ENCODE measurements at places on chromosomes 2 and 18.
A peak's percentile ranks its signal among the peaks of the same experiment; 100 is the strongest.

DNA sequence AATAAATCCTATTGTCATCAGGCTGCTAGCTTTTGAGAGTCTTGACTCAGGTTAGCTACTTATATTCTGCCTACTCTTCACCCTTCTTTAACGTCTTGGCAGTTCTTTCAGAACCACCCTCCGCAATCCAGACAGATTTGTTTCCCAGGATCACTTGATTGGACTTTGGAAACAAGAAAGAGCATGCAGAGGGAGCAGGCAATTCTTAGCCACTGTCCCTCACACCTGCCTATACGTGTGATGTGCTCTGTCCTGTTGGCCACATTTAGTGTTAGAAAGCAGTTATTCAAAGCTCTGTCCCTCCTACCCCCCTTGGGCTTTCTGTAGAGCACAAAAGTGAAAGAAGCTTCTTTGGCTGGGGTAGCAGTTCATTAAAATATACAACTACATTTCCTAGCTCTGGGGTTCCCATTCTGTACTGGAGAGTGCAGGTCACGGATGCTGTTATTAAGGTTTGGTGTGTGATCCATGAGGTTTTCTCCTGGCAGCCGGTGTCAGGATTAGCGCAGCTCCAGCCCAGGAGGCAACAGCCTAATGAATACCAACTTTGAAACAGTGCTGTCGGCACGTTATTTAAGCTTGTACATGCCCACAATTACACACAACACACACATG lies 6.3 kb downstream of the FZD5 start:
- no peak for DNase-seq

DNA sequence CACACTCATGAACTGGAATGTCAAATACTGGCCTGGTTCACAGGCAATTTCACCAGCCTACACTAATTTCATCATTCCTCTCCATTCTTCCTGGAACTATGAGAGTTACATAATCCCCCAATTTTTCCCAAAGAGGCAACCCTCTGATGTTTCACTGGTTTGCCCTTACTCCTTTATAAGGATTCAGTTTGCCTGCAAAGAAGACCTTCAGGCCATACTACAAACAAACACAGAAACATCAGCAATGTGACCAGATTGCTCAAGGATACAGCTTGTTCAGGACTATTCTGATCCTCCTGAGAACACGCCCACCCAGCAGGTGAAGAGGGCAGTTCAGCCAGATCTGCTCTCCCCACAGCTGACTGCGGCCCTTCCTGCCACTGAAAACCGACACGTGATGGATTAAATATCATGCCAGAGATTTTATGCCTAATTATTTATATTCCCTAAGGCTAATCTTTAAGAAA lies 215.5 kb downstream of the ETAA1 start:
- DNase-seq, result no peak

DNA sequence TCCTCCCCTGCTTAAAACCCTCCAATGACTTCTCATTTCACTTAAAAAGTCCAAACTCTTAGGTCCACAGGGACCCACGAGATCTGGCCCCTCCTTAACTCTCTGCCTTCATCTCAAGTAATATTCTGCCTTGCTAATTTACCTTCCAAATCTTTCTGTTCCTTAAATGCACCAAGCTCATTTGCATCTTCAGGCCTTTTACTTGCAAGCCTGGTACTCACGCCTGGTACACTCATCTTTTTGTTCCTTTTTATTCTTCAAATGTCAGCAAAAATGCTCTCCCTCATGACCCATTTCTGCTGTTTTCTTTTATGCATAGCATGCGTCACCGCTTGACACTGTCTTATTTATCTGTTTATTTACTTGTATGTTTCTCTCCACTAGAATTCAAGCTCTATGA lies 2.7 kb upstream of the WIPF1 start:
- no peak for DNase-seq

- DNase-seq, result peak; percentile 55
Observed at GRCh38 chr2:110157153-110157793, 41.7 kb upstream of the MALL start.

GRCh38 chr2:186546846-186547245 lies 43.0 kb upstream of the ITGAV start:
- no peak for DNase-seq

GRCh38 chr2:55961318-55961911 lies 37.8 kb upstream of the EFEMP1 start:
- DNase-seq, result peak; percentile 76

DNA sequence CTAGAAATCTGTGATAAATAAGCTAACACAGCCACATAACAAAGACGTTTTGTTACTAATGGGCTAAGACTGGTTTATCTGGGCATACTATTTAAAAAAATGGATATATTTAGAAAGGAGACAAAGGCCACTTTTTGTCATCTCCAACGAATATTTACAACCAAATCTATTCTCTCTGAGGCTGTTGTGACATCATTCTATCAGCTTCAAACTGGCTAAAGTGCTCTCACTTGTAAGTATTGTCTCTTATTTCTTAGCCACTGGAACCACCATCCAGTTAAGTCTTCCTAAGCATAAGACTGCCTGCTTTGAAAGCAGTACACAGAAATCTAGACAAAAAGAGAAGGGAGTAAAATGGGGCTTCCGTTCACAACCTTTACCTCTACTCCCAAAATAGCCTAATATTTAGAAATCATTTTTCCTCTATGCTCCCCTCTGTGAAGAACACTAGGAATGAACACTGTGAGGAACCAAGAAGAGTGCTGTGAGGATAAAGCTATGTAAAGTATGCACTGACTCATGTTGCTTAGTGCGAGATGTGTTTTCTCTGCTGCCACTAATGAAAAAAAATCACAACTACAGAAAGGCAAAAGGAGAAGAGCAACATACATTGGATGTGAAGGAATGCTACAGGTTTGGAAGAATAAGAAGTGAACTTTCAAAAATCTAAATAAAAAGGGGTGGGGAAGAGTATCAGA lies 264.1 kb downstream of the EXOC6B start:
- DNase-seq, result peak; percentile 77

DNA sequence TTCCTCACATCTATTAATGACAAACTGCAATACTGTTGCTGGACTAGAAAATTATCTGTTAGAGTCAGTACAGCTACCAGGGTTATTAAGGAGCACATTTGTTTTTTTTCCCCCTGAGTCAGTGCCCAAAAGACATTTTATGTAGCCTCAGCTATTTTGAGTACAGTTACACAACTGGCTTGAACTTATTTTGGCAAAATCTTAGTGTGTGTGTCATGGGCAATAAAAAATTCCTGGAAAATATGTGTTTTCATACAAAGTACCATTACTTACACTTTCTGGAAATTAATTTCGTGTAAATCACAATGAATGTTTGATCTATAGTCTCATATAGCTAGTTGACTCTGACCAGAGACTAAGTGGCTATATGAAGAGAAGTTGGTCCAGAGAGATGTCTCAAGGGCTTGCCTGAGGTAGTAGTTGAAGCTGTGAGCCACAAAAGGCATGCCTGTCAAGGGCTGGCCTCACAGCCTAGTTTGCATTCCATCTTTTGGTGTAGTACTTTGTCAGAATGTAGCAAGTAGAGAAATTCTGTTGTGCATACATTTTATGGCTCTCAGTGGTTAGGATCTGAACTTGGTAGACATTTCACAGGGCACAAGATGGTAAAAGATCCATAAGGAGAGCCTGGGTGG lies 283.4 kb downstream of the MTX2 start:
- DNase-seq, result no peak

GRCh38 chr2:157501026-157501425 lies 57.1 kb upstream of the CYTIP start:
- no peak for DNase-seq

DNA sequence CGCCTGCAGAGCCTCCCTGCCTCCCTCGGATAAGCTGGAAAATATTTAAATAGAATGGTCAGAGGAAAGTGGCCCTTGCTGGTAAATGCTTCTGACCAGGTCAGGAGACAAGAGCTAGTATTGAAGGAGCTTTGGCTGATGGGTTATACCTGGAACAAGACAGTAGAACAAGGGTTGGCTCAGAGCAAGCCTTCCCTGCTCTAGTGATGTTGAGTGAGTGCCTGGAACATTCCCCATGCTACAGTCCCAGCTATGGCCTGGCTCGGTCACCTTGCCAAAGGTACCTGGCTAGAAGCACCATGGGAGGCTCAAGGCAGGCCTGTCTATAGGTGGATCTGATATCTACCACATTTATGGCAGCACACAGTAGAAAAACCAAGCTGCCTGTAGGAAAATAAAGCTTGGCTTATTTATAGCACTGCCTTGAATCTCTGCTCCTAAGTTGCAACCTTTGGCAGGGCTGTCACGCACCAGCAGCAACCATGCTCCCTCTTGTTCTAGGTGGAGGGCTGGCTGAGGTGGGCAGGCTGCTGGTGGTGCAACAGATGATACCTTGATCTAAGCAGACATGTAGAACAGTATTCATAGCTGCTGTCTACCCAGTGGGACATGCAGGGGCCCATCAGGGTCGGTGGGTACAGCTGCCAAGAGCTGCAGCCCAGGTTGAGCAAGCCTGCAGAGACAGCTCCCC lies 66.7 kb upstream of the BCL2L11 start:
- no peak for DNase-seq

GRCh38 chr18:1013951-1014350 lies 109.3 kb downstream of the ADCYAP1 start:
- no peak for DNase-seq

DNA sequence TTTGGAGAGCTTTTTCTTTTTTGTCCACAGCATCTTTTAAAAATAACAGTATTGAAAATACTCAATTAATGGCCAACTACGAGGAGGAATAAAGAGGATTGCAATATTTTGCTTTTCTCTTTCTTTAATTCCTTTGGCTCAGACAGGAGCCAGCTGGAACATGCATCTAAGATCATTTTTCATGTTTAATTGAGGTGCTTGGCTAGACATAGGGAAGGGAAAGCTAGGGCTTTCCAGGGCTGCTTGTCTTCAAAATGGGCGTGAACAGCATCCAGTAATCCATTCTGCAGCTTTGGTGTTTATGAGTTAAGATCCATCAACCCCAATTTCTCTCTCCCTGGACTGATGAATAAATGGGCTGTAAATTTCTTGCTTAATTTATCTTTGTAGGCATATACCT lies 323.0 kb downstream of the PTPRM start:
- DNase-seq, result no peak

GRCh38 chr18:25164211-25164847 lies 187.6 kb downstream of the ZNF521 start:
- no peak for DNase-seq

GRCh38 chr2:85898881-85899280 lies 10.1 kb upstream of the ST3GAL5 start:
- DNase-seq, result no peak

DNA sequence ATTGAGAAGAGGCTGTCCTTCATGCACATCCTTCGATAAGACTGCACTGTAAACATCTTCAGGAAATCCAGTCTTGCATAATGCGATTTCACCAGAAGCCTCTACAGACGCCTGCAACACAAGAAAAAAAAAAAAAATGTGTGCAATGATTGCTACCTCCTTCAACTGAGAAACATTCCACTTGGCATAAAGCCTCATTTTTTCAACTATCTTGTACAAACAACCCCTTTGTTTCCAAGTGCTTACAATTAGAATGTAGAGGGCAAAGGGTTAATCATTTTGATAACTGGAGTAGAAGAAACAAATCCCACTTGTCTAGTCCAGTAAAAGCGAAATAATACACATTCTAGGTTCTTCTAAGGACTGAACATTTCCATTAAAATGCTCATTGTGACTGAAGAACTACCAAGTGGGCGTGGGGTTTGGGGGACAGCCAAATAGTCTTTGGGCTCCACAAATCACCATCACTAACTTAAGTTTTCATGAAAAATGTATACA lies 29.2 kb downstream of the CDH2 start:
- peak; percentile 48 for DNase-seq

- no peak for DNase-seq
Observed at GRCh38 chr2:31319406-31320175, 85.6 kb downstream of the EHD3 start.

DNA sequence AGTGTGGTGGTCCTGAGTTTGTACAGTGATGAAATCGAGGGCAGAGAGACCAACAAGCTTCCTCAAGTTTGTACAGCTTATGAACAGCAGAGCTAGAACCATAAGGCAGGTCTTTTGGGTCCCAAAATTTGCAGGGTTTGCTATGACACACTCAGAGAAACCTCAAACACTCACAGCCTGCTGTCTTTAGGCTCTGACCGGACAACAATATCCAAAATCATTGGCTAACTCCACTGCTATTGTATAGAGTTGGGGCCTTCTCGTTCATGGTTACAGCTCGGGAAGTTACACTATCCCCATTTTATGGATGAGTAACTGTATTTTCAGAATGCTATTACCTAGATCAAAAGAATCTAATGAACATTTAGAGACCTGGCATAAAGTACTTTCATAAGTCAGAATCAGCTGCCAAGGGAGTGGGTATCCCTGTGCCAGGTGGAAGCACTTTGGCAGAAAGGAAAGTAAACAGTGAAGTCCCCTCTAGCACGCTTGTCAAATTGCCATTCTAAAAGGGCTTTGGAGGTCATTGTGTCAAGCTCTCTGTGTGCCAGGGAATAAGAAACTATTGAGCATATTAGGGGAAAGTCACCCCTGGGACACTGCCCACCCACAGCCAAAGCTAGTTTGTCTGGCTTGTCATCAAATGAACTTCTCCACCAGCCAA lies 331.8 kb downstream of the ALK start:
- DNase-seq, result no peak

- DNase-seq, result no peak
Observed at GRCh38 chr2:143955401-143956065, 564.4 kb downstream of the ZEB2 start.

DNA sequence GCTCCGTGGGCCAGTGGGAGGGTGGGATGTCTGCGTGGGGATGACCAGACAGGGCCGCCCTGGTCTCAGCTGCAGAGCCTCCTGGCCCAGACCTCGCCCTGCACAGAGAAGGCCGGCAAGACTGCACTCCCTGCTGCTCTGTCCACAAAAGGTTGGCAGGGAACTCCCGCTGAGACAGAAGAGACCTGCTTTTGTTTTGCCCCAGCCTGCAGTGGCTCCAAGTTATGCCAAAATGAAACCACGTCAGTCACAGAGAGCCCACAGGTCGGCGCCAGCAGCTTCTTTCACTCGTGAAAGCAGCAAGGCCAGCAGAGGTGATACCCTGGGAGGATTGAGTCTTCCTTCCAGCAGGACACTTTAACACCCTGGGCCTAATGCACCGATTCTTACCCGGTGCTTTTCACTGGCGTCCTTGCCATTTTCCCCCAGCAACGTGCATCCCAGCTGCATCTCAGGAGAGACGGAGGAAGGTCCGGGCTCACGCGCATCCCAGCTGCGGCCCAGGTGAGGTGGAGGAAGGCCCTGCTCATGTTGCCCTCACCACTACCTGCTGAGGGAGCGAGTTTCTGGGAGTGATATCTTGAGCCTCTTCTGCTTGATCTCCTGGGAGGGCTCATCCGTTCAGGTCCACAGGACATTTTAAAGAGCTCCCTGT lies 22.1 kb upstream of the CTDP1 start:
- DNase-seq, result peak; percentile 52

DNA sequence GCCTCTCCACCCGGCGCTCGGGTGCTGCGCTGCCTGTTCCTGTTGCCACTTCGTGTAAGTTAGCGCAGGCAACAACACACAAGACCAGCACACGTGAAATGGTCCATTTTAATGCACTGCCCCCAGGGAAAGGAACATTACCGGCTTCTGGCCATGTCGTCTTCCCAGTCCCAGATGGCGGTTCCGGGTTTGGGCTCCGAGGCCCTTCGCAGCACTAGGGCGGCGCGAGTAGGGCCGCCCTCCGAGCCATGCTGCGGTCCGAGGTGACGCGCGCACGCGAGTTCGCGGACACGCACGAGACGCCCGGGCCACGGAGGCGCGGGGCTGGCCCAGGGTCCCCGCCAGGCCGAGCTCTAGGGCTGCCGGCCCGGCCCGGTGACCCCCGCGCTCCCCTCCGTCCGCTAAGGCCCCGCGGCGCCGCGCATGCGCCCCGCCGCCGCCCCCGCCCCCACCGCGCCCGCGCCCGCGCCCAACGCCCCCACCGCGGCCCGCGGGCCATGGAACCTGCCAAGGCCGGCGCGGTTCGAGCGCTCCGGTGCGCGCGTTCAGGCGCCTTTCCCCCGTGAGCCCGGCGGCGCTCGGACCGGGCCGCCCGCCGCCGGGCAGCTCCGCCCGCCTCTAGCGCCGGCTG lies 367 bp upstream of the ZNF236 start:
- peak; percentile 56 for DNase-seq
